Neural crest cell (in vitro differentiated cells): ENCODE measurements at places on chromosomes 5 and 9. TPM values are rescaled to one million over a fixed set of nuclear protein-coding genes. Genes with fewer than 3 reads are reported as not detected.

GOLGA1 gene
- total RNA-seq: 15.9 and 18.7 TPM in 2 replicates

PTGS1 gene
- total RNA-seq: 0.16 and 0.37 TPM in 2 replicates

SHOC1 gene
- not detected in 2 replicates for total RNA-seq

COL27A1 gene
- 15.3 and 20.3 TPM in 2 replicates for total RNA-seq

RPL37 gene
- 1,432 and 1,510 TPM in 2 replicates for total RNA-seq

GCNT4 gene
- 0.39 and 0.56 TPM in 2 replicates for total RNA-seq

C9orf152 gene
- total RNA-seq: not detected in 2 replicates

GM2A gene
- total RNA-seq: 25.5 and 27.6 TPM in 2 replicates

ADGRV1 gene
- 43.4 and 45.0 TPM in 2 replicates for total RNA-seq

ACOT12 gene
- not detected in 2 replicates for total RNA-seq

PCDHB10 gene
- 5.2 and 5.5 TPM in 2 replicates for total RNA-seq

FAM163B gene
- total RNA-seq: not detected in 2 replicates

NR5A1 gene
- total RNA-seq: 0.35 and 0.50 TPM in 2 replicates

HACD4 gene
- 0.72 and 0.75 TPM in 2 replicates for total RNA-seq

IL11RA gene
- 15.4 and 18.0 TPM in 2 replicates for total RNA-seq

SYK gene
- 0.98 and 1.4 TPM in 2 replicates for total RNA-seq

TNFAIP8 gene
- total RNA-seq: 8.6 and 10.8 TPM in 2 replicates

CCDC180 gene
- 6.6 and 10.1 TPM in 2 replicates for total RNA-seq

PNPLA7 gene
- 1.8 and 2.2 TPM in 2 replicates for total RNA-seq

DOCK8 gene
- 0.58 and 0.68 TPM in 2 replicates for total RNA-seq

NIPAL4 gene
- not detected in 2 replicates for total RNA-seq

C7 gene
- 0.33 TPM in 1 of 2 replicates, not detected in the other for total RNA-seq

ZDHHC11 gene
- 14.5 and 17.2 TPM in 2 replicates for total RNA-seq

ANKRD20A1 gene
- 1.4 and 1.6 TPM in 2 replicates for total RNA-seq

SPINK4 gene
- not detected in 2 replicates for total RNA-seq

PCSK5 gene
- total RNA-seq: 2.7 and 3.1 TPM in 2 replicates

TAS2R1 gene
- total RNA-seq: not detected in 2 replicates

MAMDC2 gene
- 0.21 and 0.25 TPM in 2 replicates for total RNA-seq

EQTN gene
- 0.39 and 0.40 TPM in 2 replicates for total RNA-seq
